ENCODE measurements at places on chromosomes 2 and 18.

GRCh38 chr18:43760010-43760409 lies 482.7 kb upstream of the SYT4 start:
- no peak for DNase-seq

DNA sequence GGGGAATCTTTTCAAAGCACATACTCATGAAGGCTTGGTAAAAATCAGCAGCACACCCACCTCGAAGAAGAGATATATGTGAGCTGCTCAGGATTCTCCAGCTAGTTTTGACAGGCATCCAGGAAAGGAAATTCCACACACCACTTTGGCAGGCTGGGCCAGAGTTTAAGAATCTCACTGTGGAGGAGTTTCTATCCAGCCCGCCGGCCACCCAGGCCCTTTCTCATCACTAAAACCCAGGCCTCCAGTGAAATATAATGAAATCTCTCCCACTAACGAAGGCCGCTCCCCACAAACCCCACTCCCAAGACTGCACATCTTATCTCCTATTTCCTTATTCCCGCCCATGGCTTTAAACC lies 202.0 kb downstream of the GLI2 start:
- no peak for DNase-seq

GRCh38 chr2:46770622-46771021 lies 145.0 kb downstream of the MCFD2 start:
- DNase-seq = no peak

- DNase-seq = no peak
Measured at GRCh38 chr2:141946016-141946415, 184.8 kb downstream of the LRP1B start.

GRCh38 chr18:63161761-63162195 lies 157.8 kb downstream of the BCL2 start:
- DNase-seq = no peak

DNA sequence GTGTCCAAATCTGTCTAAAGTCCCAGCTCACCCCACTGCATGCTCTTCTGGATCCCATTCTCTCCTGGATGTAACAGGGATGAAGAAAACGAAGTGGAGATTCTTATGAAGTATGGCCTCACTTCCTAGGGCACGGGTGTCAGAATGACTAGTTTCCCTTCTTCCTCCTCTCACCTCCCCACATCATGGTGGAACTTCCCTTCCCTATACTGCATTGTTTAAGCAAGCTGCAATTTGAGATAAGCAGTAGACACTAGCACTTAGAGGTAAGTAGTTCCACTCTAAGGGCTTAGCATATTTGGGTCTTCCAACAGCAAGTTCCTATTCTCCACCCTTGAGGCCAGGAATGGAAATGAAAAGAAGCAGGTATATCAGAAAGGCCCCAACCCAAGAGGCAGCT lies 29.7 kb downstream of the SLC4A5 start:
- no peak for DNase-seq

- no peak for DNase-seq
Measured at GRCh38 chr18:57343833-57344232, 8.5 kb upstream of the ST8SIA3 start.

GRCh38 chr2:189347540-189347939 lies 93.7 kb upstream of the WDR75 start:
- DNase-seq = peak; percentile 35

GRCh38 chr2:181456660-181457120 lies 496 bp upstream of the ITGA4 start:
- no peak for DNase-seq

- DNase-seq = no peak
Measured at GRCh38 chr2:21590026-21590690, 466.4 kb downstream of the TDRD15 start.

- DNase-seq = no peak
Measured at GRCh38 chr2:44330801-44331200, 30.5 kb downstream of the PREPL start.
